ENCODE measurements at places on chromosomes 16 and 17.

GRCh38 chr17:74512036-74512435 lies 19.2 kb downstream of the CD300LB start:
- no peak for DNase-seq

- no peak for DNase-seq
Observed at GRCh38 chr17:55961386-55961785, 191.9 kb upstream of the ANKFN1 start.

- DNase-seq = no peak
Observed at GRCh38 chr17:69348429-69348828, 21.5 kb upstream of the ABCA5 start.

DNA sequence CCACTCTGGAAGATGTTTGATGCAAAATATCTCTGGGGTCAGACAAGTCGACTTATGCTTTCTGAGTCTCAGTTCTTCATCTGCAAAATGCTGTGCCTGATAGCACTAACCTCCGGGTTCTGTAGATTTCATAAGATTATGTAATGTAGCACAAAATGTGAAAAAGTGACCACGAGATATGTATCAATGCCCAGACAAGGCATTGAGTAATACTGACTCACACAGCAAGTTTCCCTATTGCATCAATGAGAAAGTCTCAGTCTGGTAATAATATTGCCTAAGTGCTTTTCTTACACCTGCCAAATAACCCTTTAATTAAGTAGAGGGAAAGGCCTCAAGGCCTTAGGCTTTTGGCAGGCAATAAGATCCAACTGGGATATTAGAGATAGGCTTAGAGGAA lies 41.4 kb upstream of the MMP2 start:
- DNase-seq = no peak

DNA sequence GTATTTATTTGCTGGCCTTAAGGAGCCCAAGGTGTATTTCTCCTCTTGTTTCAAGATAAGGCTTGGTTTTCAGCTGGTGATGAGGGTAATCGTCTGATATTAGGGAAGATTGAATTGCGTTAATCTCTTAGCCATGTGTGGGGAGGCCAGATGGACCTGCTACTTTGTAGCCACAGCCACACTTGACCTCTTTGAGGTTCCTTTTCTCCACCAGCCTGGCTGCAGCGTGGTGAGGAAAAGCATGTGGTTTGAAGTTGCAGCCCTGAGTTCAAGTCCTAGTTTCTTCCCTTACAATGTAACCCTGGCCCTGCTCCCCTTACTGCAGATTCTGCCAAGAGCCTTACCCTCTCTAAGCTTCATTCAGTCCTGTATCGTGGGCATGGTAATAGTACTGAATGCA lies 3.1 kb downstream of the MINK1 start:
- no peak for DNase-seq

- DNase-seq = no peak
Observed at GRCh38 chr17:73690676-73691075, 46.4 kb upstream of the SDK2 start.

GRCh38 chr16:6949240-6949639 lies 383.4 kb upstream of the RBFOX1 start:
- no peak for DNase-seq

- no peak for DNase-seq
Observed at GRCh38 chr17:75507733-75508719, 7.3 kb downstream of the CASKIN2 start.

- no peak for DNase-seq
Observed at GRCh38 chr17:17527956-17528500, 31.8 kb upstream of the RASD1 start.

DNA sequence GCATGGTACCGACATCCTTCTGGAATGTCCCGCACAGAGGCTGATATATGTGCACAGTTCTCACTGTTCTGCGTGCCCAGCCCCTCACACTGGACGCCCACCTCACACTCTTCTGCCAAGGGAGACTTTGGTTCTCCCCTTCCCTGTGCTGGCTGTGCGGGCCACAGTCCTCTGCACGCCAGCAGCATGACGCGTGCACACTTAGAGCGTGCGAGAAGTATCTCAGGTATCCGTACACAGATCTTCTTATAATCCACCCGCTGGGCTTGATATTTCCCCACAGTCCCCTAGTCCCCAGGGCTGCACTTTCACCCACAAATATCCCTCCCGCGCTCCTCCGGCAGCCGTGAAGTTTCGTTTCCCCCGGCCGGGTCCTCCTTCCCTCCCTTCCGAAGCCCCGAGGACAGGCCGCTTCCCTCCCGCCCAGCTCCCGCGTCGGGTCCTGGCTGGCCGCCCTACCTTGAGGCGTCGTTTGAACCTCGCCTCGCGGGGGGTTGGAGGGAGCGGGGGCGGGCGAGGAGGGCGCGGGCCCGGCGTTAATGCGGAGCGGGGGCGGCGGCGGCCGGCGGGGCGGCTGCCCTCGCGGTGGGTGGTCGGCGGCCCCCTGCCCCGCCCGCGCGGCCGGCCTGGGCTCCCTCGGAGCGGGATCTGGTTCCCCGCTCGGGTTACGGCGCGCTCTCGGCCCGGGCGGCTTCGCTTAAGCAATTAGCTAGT lies 5.0 kb upstream of the FOXF1 start:
- DNase-seq = no peak

Data from 8988T (cell line).